ENCODE measurements at places on chromosomes 11 and 22.

DNA sequence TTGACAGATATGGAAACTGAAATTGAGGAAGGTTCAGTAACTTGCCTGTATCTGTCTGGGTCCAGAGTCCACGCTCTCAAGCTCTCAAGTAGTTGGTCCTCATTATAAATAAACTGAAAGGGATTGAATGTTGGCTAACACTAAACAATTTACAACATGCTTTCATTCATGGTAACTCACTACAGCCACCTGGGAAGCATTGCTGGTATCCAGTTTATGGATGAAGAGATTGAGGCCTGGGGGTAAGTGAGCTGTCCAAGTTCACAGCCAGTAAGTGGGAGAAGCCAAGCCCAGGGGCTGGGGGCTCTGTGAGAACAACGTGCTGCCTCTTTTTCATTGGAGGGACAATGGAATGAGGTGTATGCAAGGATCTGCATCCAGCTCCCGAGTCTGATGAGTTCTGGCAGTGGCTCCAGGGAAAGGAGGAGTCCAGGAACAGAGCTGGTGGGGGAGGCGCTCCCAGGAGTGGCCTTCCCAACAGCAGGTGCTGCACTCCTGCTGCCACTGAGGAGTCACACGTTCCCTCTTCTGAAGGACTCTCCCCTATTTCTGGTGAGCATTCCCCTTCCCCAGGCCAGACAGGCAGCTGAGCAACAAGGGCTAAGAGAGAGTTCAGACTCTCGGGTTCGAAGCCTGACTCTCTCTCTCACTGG, 175.8 kb downstream of the CSNK2A3 start:
- no peak for DNase-seq

DNA sequence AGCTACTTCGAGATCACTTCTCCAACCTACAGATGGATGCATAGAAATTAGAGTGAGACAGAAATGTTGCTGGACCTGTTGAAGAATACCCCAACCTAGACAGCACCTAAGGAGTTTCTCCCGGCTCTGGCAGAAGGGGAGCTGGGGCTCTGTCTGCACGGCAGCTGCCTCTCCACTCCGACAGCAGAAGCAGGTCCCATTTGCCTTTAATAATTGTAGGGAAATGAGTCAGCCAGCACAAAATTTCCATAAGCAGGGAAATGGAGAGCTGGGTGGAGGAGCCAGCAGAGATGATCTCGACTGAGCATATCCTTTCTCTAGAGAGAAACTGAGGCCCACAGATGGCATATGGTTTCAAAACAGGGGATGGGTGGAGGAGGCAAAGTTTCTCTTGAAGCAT, 80.1 kb downstream of the EFCAB6 start:
- no peak for DNase-seq

GRCh38 chr22:17241576-17242330, 22.5 kb upstream of the ADA2 start:
- no peak for DNase-seq

DNA sequence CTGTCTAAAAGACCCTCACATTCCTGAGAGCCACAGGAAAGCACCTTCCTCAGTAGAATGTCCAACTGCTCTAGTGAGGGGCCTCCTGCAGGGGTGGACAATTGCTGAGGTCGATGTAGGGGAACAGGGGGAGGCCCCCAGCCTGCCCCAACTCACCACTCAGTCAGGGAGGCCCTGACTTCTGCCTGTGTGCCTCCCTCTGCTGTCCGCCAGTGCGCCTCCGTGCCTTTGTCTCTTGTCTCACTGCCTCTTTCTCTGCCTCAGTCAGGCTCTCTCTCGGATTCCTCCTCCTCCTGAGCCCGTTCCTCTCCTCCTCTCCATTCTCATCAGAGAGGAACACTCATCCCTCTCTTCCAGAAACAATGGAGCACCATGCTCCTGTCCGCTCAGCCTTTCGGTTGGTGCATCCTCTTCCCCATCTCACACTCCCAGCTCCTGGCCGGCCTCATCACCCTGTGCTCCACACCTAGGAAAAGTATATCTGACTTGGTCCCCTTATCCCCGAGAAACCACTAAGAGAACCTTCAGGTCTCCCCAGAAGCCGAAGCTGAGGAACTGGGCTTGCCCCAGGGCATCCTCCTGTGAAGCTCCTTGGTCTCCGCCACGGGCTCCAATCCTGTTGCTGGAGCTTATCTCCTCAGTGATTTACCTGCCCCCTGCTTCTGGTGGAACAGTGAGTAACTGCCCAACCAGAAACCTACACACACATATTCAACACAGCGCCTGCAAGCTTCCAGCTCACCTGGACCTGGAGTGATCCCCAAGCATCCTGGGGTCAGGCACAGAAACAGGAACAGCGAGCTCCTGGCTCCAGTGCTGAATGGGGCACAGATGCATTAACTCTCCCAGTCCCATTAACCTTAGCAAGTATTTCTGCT, 2.3 kb downstream of the B3GAT1 start:
- no peak for DNase-seq

GRCh38 chr11:129419386-129419785, 43.7 kb downstream of the BARX2 start:
- no peak for DNase-seq

DNA sequence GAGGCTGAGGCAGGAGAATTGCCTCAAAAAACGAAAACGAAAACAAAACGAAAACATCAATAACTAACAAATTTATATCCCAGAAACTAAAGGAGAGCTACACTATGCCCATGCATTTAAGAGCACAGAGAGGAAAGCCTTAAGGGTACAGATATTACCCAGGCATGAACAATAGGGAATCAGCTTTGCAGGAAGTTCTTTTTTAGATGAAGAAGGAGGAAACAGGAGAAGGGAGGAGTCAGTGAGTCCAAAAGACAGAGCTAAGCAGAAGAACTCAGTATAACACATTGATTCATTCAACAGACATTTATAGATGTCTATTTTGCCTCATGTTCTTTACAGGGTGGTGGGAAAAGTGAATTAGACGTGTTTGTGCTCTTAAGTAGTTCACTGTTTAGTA, 8.3 kb downstream of the MRPL17 start:
- DNase-seq, result no peak

DNA sequence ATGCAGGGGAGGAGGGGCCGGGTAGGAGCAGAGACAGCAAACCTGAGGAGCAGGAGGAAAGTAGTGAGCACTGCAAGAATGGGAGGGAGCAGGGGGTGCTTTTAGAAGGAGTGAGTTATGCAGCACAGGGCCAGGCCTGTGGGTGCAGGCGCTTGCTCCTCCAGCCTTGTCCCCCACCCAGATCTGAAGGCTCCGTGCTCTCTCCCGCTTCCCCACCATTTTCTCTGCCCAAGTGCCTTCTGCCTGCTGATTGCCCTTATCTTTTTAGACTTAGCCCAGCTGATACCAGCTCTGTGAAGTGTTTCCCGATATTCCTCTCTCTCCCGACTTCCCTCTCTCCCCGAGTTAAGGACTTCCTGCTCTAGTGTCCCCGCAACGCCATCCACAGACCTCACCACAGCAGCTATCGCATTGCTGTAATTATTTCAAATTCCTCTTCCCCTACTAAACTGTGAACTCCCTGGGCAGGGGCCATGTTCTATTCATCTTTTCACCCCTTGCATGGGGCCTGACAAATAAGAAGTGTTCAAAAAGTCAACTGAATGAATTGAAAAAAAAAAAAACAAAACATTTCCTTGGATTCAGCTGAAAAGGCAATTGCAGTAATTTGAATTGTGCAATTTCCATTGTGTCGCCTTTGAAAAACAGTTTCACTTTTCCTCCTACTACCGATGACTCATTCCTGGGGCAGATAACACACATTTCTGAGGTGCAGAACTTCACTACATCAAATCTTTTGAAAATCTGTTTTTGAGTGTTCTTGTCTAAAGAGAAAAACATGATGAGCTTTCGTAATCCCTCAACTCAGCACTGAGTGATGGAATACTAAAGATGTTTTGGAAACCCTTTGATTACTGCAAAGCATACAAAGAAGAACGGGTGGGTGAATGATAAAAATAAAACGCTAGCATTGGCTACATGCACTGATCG, 69.7 kb upstream of the BMAL1 start:
- peak; percentile 9 for DNase-seq

- no peak for DNase-seq
Measured at GRCh38 chr22:22248878-22249277, 4.3 kb downstream of the VPREB1 start.

DNA sequence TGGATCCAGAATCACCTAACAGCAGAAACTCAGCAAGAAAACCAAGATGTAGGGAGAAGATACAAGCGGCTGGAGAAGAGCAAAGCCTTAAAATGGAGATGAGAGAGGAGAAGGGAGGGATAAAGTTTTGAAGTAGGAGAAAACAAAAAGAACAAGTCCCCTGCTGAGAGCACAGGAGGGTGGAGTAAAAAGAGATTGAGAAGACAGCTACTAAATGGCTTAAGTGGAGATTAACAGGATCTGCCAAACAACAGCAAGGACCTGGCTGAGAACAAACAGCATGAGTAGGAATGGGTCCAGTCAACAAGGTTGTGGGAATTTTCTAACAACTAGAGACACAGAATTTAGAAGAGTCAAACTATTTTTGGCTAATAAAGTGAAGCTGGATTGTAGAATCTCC, 18.1 kb downstream of the BTG4 start:
- no peak for DNase-seq

- DNase-seq, result no peak
Measured at GRCh38 chr11:11740073-11740702, 101.6 kb upstream of the USP47 start.

DNA sequence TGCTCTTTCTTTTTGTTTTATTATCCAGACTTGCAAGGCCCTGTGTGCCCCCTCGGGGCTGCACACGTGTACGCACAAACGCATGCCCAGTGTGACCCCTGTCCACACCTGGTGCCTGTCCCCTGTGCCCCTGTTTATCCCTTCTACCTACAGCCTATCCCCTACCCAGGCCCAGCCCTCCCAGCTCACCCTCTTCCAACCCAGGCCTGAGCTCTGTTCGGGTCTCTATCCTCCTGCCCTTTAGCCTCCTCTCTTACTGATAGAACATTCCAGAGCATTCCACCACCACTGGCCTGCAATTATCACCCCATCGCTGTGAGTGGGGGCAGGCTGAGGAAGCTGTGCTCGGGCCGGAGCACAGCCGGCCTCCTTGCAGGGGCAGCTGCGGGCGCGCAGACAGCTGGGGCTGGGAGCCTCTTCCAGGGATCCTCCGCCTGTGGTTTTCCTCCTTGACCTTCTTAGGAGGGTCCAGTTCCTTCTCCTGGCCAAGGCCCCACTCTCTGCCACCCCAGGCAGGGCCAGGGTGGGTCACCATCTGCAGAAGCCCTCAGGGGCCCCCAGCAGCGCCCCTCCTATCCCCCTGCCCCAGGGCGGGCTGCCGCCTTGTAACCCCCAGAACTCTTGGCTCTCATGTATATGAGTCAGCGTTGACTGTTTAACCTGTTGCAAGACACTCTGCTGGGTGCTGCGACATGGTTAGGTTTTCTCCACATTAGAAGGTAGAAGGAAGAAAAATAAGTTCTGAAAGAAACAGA, 41.8 kb upstream of the KCNQ1OT1 start:
- no peak for DNase-seq

GRCh38 chr11:108927791-108928545, 263.1 kb downstream of the DDX10 start:
- DNase-seq, result no peak

- DNase-seq, result no peak
Measured at GRCh38 chr22:30673136-30673535, 5.5 kb upstream of the DUSP18 start.

GRCh38 chr11:112437096-112437495, 176.4 kb upstream of the PLET1 start:
- no peak for DNase-seq

- DNase-seq, result no peak
Measured at GRCh38 chr11:62138630-62139425, 15.0 kb downstream of the INCENP start.

GRCh38 chr22:39395936-39396796, 3.4 kb upstream of the TAB1 start:
- DNase-seq, result no peak

- DNase-seq, result no peak
Measured at GRCh38 chr11:60544077-60544476, 28.9 kb downstream of the MS4A13 start.

- DNase-seq, result peak; percentile 13
Measured at GRCh38 chr22:34105461-34106062, 185.3 kb upstream of the LARGE1 start.

- no peak for DNase-seq
Measured at GRCh38 chr11:124900464-124900863, 2.8 kb upstream of the ROBO4 start.

DNA sequence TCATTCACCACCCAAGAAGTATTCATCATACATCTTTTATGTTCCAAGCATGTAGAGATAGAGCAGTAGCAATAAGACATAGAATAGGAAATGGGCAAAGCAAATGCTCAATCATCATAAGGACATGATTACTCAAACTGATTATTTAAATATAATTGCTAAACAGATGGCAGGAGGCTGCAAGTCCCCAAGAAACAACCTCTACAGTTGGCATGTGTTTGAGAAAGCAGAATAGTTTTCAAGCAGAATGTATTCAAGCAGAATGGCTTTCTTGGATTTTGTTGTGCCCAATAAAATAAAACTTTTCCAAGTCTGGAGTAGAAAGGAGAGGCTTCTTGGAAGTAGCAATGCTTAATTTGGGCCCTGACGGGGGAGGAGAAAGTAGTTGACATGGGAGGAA, 86.5 kb upstream of the SYN3 start:
- no peak for DNase-seq
